Adrenal gland (tissue), 19 donors: ENCODE measurements at places on chromosomes 2 and 18. TPM values are rescaled to one million over a fixed set of nuclear protein-coding genes. Genes with fewer than 3 reads are reported as not detected.

Gene TNFRSF11A
- 0.61 TPM for total RNA-seq

Gene NGEF
- 39.7 TPM for total RNA-seq

Gene DYNC1I2
- total RNA-seq, result 79.3 TPM

Gene SFT2D3
- total RNA-seq, result 6.8 TPM

DNA sequence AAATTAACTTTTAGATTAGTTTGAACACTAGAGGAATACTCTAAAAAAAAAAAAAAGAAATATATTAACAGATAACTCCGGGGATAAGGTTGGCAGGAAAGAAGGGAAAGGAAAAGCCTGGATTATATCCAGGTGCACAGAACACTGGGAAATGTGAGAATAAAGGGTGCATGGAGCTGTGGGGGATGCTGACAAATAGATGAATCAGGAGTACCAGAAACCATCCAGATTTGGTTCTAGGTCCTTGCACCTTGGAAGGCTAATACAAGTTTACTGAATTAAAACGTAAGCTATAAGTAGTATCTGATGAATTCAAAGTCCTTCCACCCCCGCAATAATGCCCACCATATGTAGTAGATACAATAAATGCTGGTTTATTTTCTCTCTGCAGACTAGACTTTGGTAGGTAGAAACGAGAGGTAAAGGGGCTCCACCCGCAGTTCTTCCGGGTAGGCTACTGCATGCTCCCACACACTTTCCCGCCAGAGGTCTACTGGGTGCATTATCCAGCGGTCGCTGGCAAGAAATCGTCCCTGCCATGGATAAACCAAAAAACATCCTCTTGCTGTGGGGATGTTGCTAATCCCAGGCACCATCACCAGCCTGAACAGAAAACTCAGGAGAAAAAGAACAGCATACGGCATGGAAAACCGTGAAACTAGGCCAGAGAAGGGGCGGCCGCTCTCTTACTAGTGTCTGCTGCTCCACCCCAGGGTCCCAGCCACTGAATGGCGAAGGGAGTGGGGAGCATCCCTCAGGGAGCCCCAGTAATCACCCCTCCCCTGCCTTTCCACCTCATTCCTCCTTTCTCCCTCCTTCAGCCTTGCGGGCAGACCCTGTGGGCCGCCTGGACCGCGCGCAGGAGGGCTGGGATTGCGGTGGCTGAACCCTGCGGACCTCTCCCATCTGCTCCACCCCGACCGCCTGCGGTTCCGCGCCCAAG is 1.5 kb downstream of the CNRIP1 start:
- H3K4me3 ChIP-seq, result peak overlapping the region; percentile 51
- H3K4me1 ChIP-seq, result peaks cover 7% of the 10 kb centered on the region
- H3K27ac ChIP-seq, result peak overlapping the region; percentile 85
- peaks cover 4% of the 10 kb centered on the region for H3K36me3 ChIP-seq
- no peak for DNase-seq

DNA sequence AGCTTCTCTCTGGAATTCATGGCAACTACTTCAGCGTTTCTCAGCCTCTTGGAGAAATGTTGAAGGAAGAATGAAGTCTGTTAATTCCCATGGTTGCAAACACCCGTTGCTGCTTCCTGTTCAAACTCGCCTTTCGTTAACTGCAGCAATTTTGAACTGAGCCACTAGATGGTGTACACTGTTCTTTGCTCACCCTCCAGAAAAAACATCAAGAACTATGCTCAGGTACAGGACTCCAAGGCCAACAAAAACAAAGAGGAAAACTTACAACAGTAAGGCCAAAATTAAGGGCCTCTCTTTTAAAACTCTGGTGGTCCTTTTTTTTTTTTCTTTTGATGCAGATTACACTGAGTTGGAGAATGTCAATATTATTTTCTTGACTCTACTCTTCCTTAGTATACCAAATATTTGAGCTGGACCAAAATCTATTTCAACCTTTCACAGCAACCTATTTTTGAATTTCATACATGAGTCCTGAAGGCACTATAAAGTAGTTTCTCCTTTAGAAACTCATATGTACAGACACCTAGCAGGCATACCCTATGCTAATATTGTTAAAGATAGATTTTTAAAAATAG is 58.2 kb downstream of the KLHL14 start:
- H3K27me3 ChIP-seq, result no peaks in the 10 kb centered on the region
- no peak overlapping the region for H3K27ac ChIP-seq
- DNase-seq, result peak; percentile 20
- no peaks in the 10 kb centered on the region for H3K4me1 ChIP-seq

- no peak overlapping the region for H3K27ac ChIP-seq
- no peak overlapping the region for H3K4me3 ChIP-seq
- no peaks in the 10 kb centered on the region for H3K27me3 ChIP-seq
- H3K4me1 ChIP-seq, result peaks cover 13% of the 10 kb centered on the region
- H3K36me3 ChIP-seq, result no peaks in the 10 kb centered on the region
These were observed 53.0 kb downstream of the EPHA4 start for GRCh38 chr2:221518935-221519625.

DNA sequence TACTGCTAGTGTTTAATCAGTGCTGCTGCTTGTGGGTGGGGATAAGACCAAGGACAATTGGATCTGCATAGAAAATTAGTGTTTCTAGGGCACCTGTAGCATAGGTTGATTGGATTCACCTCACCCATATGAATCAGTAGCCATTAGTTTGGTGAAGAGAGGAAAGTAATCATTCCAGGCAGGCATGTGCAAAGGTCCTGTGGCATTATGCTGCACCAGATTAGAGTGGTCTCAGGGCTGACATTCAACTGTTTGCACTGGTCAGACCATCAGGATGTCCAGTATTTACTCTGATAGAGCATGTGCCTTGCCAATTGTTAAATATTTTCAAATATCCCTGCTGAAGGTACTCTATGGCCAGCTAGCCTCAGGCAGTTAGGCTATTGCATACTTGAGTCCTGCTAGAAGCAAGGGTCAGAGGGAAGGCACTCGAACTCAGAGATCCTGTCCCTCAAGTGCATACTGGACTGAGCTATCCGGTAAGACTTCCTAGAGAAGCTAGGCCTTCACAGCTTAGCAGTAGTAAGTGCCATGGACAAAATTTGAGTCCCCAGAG is 64.7 kb downstream of the SKA1 start:
- H3K27ac ChIP-seq, result no peak overlapping the region
- H3K36me3 ChIP-seq, result no peaks in the 10 kb centered on the region
- H3K4me1 ChIP-seq, result no peaks in the 10 kb centered on the region
- H3K4me3 ChIP-seq, result no peak overlapping the region
- no peak for DNase-seq

DNA sequence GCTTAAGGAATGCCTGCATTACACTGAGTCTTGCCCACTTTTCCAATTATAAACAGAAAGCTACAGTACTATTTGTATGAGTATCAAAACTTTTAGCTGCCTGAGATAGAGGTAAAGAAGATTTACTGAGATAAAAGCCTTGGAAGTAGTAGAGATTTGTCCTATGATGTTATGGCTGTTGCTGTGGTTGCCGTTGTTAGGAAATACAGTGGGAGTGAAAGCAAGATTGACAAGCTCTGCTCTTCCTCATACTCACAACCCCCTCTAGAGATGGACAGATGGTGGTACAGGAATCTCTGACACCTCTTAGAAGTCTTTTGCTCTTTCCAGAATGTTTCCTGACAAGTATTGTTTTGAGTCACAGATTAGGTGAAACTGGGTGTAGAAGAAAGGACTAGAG is 242.5 kb downstream of the RPIA start:
- H3K4me1 ChIP-seq, result no peaks in the 10 kb centered on the region
- H3K4me3 ChIP-seq, result no peak overlapping the region
- no peak for DNase-seq
- no peaks in the 10 kb centered on the region for H3K27me3 ChIP-seq
- H3K27ac ChIP-seq, result no peak overlapping the region

DNA sequence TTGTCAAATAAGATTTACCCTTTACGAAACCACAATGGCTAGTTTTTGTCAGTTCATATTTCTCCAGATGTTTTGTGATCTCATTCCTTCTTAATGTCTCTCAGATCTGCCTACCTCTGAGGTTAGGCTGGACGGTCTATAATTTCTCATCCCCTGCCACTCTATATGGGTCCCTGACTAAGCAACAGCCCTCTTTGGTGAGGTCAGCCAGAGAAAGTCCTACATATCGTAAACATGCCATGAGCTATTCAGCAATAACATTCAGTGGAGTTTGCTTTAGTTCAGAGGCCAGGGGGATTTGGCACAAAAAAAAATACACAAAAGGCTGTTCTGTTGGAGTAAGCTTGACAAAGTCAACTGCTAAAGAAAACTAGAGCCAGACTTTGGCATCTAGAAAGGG is 192.1 kb upstream of the NCKAP5 start:
- no peaks in the 10 kb centered on the region for H3K27me3 ChIP-seq
- DNase-seq, result no peak
- H3K27ac ChIP-seq, result no peak overlapping the region
- no peaks in the 10 kb centered on the region for H3K4me1 ChIP-seq
- no peaks in the 10 kb centered on the region for H3K36me3 ChIP-seq
- no peak overlapping the region for H3K4me3 ChIP-seq

GRCh38 chr2:95024960-95025405 is 525 bp upstream of the MAL start:
- no peak for DNase-seq

DNA sequence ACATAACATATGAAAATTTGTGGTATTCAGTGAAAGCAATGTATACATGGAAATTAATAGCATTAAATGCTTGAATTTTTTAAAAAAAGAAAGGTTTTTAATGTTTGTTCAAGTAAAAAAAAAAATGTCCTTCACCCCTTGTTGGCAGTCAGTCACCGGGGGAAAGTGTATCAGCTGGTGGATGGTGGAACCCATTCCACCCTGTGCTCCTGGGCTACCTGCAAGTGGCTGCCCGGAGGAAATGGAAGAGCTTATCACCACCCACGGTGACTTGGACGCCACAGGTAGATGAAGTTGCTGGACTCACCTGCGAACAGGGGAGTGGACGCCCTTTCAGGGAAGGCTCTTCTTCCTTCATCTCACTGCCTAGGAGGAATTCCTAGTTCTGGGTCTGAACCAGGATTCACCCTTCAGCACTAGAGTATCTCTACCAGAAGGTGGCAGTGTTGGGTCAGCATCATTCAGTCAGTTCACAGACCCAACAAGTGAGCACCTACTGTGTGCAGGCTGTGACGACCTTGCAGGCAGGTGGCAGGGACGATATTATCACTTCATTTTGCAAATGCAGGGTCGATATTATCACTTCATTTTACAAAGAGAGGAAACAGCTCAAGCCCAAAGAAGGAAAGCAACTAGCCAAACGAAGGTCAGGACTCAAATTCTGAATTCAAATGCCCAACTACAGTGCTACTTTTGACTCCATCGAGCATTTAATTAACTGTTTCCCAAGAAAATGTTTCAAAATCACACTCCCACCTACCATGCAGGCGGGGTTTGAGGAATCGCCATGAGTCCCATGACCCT is 35.8 kb downstream of the CIB4 start:
- peak; percentile 70 for DNase-seq
- no peaks in the 10 kb centered on the region for H3K36me3 ChIP-seq
- peaks cover 13% of the 10 kb centered on the region for H3K4me1 ChIP-seq
- H3K27ac ChIP-seq, result peak overlapping the region; percentile 61

- peaks cover 12% of the 10 kb centered on the region for H3K4me1 ChIP-seq
- no peaks in the 10 kb centered on the region for H3K36me3 ChIP-seq
These were observed 592 bp downstream of the ZNF397 start for GRCh38 chr18:35241448-35241804.

GRCh38 chr18:50405582-50406271 is 30.9 kb downstream of the SKA1 start:
- no peaks in the 10 kb centered on the region for H3K36me3 ChIP-seq
- H3K4me3 ChIP-seq, result no peak overlapping the region
- no peak for DNase-seq
- no peak overlapping the region for H3K27ac ChIP-seq
- no peaks in the 10 kb centered on the region for H3K27me3 ChIP-seq

DNA sequence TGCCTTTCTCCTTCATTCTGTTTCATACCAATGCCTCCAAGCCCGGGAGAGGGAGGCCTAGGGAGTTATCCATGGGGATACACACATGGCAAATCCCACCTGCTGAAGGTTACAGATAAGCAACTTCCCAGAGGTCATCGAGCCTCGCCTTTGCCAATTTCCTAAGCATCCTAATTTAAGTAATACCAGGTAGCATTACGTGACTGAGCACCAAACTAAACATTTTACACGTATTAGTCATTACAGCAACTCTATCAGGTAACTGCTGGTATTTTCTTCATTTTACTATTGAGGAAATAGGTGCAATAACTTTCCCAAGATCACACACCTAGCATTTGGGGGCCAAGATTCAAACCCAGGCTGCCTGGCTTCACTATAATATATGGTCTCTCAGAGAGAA is 30.1 kb upstream of the BZW1 start:
- no peaks in the 10 kb centered on the region for H3K36me3 ChIP-seq
- H3K4me1 ChIP-seq, result peaks cover 13% of the 10 kb centered on the region
- no peaks in the 10 kb centered on the region for H3K27me3 ChIP-seq
- H3K4me3 ChIP-seq, result no peak overlapping the region
- DNase-seq, result no peak

- no peak overlapping the region for H3K27ac ChIP-seq
- no peaks in the 10 kb centered on the region for H3K27me3 ChIP-seq
- H3K4me1 ChIP-seq, result no peaks in the 10 kb centered on the region
- no peaks in the 10 kb centered on the region for H3K36me3 ChIP-seq
These were observed 96.2 kb downstream of the GLI2 start for GRCh38 chr2:120831891-120832290.

DNA sequence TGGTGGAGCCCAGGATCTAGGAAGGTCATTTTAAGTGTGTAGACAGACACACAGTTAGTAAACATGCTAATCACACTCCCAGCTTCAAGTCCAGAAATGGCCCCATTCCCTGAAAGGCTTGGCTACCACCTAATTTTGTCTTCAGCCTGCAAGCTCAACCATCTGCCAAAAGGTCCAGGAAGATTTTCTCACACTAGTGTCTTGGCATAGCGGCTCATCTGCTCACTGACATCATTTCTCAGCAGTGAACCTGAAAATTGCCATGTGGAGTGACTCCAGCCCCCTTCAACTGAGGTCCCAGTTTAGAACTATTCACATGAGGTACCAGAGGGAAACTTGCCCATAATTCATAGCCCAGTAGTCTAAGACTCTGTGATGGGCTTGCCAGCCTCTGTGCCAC is 748.9 kb downstream of the LRP1B start:
- no peak for DNase-seq
- no peaks in the 10 kb centered on the region for H3K4me1 ChIP-seq
- H3K27me3 ChIP-seq, result no peaks in the 10 kb centered on the region

DNA sequence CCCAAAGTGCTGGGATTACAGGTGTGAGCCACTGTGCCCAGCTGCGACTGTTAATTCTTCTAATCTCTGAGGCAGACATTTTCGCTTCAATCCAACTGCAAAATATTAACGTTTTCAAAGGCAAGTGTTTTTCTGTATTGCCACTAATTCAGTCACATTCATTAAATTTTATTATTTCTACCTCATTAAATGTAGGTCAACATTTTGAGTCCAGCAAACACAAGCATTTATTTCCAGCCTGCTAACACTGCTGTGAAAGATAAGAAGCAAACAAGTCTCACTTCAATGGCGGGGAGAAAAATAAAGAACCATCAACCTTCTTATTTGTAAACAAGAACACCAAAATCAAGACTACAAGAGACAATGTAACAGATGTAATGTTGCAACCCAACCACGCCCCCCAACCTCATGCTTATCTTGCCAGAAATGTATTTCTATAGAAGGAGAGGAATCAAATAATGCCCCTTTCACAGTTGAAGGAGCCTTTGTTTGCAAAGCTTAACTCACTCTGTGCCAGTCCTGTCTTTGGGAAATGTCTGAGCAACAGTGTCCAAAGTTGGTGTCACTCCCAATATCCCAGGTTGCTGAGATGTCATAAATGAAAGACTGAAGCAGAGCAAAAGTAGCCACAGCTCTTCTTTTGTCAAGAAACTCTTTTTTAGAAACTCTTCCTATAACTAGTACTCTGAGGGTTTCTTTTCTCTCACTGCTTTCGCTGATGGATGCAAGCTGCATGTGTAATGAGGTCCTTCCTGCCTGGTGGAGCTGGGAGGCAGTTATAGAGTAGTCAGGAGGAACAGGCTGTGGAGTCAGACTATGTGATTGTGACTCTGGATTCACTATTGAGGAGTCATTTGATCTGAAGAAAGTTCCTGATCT is 8.6 kb downstream of the DOCK10 start:
- no peak for DNase-seq
- peaks cover 24% of the 10 kb centered on the region for H3K4me1 ChIP-seq
